BJ (cell line): ENCODE measurements at places on chromosomes 1 and 21. TPM values are rescaled to one million over a fixed set of nuclear protein-coding genes. Genes with fewer than 3 reads are reported as not detected.

DNA sequence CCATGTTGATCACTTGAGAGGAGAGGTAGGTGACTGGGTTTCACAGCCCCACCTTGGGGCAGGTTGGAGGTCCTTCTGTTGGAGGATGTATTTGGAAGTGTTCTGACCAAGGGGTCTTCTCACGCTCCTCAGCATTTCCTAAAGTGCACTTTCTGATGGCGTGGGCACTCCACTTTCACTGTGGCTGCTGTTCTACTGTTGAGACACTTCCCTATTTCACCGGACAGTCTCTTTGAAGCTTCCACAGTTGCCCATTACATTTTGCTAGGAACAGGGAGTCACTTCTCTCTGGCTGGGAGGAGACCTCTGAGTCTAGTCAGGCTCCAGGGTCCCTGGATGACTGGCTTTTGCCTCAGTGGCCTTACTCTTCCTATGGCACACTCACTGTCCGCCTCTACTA lies 180.0 kb upstream of the LMO4 start:
- DNase-seq = no peak

DNA sequence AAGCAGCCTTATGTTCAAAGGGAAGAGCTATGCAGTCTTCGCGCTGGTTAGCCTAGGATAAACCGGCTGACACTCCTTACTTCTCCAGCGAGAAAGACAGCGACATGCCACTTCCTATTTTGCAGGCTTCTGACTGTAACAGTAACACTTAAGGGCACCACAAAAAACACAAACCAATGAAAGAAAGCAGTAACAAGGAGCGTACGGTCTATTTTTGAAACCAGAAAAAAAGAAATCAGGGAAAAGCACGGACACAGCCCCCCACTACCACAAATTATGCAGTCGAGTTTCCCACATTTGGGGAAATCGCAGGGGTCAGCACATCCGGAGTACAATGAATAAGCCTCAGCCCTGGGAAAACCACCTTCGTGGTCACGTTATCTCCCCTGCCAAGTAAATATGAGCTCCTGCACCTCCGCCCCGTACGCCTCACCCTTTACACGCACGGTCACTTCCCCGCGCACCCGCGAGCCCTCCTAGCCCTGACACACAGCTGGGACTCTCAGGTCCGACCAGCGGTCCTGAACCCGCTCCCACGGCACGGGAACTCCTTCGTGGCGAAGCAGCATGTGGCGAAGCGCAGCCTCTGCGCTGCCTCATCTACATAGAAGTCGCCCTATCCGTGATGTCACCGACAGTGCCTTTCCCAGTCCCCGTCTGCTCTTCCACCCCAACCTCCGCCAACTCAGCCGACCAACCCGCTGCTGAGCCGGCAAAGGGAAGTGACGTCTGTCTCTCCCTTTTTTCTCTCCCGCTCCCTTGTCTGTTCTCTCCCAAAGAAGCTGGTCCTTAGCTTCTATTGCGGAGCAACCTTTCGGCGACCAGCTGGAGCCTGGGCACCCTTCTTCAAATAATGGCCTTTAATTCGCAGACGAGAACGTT lies 40.9 kb upstream of the PPIAL4F start:
- DNase-seq = peak; percentile 47

DNA sequence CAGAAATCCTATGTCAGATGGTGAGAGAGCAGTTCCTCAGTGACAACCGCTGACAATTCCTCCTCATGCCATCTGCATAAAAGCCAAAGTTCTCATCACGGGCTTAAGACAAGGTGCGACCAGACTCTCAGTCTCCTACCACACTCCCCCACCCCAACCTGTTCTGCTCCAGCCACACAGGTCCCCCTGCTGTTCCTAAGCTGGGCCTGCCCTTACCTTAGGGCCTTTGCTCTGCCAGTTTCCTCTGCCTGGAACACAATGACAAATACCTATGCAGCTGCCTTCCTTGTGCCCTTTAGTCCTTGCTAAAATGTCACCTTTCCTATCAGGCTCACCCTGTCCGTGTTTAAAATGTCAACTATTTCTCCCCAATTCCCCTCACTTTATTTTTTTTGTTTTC lies 382.2 kb downstream of the NTNG1 start:
- DNase-seq = no peak

DNA sequence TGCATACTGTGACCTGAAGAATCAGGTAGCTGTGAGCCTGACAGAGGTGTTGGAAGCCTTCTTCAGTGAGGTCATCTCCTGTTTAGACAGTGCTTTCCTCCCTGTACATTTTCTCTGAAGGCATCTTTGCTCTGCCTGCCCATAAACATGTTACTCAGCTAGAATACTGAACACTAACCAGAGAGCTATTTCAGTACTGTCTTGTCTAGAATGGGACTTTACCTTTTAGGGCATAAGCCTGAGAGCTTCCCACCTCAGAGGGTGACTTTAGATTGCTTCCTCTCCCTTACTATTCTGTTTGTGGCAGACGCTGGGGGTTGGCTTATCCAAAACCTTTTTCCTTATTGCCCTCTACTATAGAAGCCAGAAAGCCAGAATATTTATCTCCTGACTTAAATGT lies 23.3 kb upstream of the ZNF326 start:
- DNase-seq = no peak

GRCh38 chr1:55700359-55701130 lies 485.4 kb upstream of the USP24 start:
- DNase-seq = no peak

The GOLT1A gene
- polyA plus RNA-seq = 0.21 TPM in 2 replicates
